Osteoblast (primary cell): ENCODE measurements at places on chromosomes 6 and 20. TPM values are rescaled to one million over a fixed set of nuclear protein-coding genes. Genes with fewer than 3 reads are reported as not detected.
A peak's percentile ranks its signal among the peaks of the same experiment; 100 is the strongest.

The PTCHD4 gene
- total RNA-seq, result 6.5 and 9.7 TPM in 2 replicates

The GGT7 gene
- total RNA-seq, result 10.0 and 12.7 TPM in 2 replicates

GRCh38 chr6:41437604-41438003 is 102.2 kb downstream of the NCR2 start:
- DNase-seq, result peak; percentile 26

GRCh38 chr6:36786055-36786675 is 53.1 kb downstream of the CPNE5 start:
- peak; percentile 91 for DNase-seq
